ENCODE measurements at places on chromosomes 2 and 18.

DNA sequence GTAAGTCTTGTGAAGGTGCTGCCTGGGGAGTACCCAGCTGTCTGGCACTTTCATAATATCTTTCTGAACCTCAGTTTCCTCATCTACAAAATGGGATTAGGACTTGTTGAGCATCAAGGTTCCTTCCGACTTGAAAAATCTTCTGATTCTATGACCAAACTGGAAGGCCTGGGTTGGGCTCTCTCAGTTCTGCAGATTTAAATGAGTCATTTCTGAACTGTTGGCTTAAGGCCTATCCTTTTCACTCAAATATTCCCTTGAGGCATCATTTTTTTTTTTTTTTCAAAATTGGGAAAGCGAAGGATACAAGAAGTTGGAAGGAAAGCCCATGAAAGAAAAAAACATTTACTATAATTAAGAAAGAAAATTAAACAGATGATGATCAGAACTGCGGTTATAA is 40.8 kb upstream of the CYP1B1 start:
- DNase-seq, result no peak

DNA sequence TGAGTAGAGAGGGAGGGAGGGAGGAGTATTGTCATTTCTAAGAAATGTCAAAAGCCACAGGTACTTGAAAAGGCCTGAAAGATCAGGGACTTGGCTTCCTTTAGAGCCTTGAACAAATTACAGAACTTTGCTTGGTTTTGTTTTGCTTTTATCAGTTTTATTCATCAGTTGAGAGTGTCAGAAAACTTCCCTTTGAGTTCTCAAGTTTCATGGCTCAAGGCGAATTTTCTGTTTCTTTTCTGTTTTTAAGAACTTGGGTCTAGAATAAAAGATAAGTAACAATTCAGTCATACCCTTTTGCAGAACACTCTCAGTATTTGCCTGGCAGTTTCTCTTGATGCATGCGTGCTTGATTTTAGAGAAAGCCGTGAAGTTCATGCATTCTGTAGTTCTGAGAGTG is 531.9 kb downstream of the PARD3B start:
- DNase-seq, result no peak

DNA sequence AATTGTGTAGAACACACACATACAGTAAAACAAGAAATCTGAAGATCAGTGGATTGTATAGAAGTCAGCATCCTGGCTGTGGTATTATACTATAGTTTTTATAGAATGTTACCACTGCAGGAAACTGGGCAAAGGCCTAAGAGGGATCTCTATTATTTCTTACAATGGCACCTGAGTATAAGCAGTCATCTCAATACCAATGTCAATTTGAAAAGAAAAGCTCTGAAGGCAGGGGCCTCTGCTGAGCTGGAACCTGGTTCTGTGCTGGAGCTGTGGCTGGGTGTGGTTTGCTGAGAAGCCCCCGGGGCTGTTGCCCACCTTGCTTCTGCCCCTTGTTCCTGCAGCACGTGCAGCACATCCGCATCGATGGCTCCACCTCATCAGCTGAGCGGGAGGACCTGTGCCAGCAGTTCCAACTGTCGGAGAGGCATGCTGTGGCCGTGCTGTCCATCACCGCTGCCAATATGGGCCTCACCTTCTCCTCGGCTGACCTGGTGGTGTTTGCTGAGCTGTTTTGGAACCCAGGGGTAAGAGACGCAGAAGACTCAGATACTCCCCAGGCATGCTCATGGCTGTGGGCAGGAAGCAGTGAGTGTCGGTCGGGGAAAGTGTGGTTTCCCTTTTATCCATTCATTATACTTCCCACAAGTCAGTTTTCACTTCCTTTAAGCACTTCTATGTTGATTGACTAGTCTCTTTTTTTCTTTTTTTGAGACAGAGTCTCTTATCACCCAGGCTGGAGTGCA is 23.5 kb upstream of the RPL37A start:
- no peak for DNase-seq

- DNase-seq, result no peak
Measured at GRCh38 chr18:70037431-70038061, 89.9 kb upstream of the CD226 start.

- DNase-seq, result peak; percentile 83
Measured at GRCh38 chr2:230924470-230925341, at the start of gene GPR55. Gene GPR55 (minus strand): TSS chr2:230925242. CDS start chr2:230910962, 14,280 bp downstream.

DNA sequence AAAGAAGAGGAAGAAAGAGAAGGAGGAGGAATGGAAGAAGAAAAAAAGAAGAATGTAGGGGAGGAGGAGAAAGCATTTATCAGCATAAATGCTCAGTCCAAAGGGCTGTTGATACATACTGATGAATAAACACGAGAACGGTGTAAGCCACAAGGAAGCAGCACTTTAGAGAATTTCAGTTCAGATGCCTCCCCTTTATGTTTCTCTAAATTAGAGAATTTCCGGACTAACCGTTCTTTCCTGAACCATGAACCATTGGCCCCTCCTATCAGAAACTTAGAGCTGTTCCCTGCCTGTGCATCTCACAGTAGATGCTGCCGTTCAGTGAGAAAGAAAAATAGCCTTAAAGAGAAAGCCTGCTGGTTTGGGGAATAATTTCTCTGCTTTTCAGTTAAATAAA is 49.2 kb upstream of the TUBA3D start:
- no peak for DNase-seq

Data from GM23338 (cell line).